ENCODE measurements at places on chromosomes 2 and 18.
A peak's percentile ranks its signal among the peaks of the same experiment; 100 is the strongest.

GRCh38 chr18:48077291-48077690 lies 146.8 kb upstream of the SMAD2 start:
- no peak for DNase-seq

GRCh38 chr2:118913803-118914645 lies 28.0 kb upstream of the MARCO start:
- DNase-seq: no peak

- DNase-seq: no peak
Observed at GRCh38 chr2:191836853-191837769, 9.8 kb downstream of the CAVIN2 start.

GRCh38 chr18:35080058-35080457 lies 38.8 kb downstream of the MAPRE2 start:
- no peak for DNase-seq

GRCh38 chr2:100104718-100105677 lies 37.4 kb downstream of the AFF3 start:
- DNase-seq: no peak

DNA sequence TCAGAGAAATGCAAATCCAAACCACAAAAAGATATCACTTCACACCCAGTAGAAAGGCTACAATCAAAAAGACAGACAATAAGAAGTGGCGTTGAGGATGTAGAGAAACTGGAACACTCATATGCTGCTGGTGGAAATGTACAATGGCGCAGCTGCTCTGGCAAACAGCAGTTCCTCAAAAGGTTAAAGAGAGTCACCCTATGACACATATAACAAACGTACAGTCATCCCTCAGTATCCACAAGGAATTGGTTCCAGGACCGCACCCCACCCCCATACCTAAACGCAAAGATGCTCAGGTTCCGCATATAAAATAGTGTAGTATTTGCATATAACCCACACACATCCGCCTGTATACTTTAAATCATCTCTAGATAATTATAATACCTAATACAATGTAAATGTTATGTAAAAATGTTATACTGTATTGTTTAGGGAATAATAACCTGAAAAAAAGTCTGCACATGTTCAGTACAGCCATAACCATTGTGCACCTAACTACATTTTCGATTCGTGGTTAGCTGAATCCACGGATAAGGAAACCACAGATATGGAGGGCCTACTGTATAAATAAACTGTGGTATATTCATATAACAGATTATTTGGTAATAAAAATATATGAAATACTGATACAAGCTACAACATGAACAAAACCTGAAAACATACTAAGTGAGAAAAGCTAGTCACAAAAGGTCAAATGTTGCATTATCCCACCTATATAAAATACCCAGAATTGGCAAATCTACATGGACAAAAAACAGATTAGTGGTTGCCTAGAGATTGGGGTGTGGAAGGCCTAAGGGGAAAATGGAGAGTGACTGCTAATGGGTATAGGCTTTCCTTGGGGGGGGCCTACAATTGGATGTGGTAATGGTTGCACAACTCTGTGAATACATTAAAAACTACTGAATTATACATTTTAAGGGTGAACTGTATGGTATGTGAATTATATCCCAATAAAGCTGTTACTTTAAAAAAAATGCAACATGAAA lies 37.5 kb downstream of the UXS1 start:
- DNase-seq: no peak

- no peak for DNase-seq
Observed at GRCh38 chr18:49723648-49724180, 89.6 kb downstream of the ACAA2 start.

DNA sequence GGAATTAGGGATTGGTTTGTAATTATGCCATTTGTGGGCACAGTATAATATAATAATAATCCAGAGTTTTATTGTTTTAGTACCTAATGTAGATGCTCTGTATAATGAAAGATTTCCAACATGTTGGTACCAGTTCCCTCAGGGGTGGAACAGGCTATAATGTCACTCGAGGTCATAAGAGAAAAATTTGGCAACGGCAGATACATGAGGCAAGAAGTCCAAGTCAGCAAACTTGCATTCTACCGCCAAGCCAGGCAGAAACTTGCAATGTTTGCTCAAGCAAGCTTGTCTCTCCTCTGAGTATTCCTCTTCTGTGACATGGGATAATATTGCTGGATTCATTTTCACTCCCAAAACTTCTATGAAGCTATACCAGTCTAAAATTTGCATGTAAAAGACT lies 520.0 kb upstream of the SALL3 start:
- DNase-seq: peak; percentile 40

DNA sequence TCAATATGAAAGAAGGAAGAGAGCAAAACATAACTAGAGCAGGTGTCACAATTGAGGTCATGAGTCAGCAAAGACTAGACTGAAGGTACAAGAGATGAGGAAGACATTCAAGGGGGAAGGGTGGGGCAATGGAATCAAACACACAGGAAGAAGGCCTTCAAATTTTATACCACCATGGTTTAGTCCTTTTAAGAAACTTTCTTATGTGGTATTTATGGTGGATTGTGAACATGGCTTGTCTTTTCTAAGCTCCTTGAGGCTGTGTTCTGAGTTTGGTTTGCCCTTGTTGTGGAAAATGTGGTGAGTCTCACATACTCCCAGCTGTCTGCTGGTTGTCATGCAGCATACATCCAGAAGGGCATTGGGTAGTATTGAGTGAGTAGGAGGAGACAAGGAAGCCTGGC lies 62.1 kb downstream of the NABP1 start:
- no peak for DNase-seq

DNA sequence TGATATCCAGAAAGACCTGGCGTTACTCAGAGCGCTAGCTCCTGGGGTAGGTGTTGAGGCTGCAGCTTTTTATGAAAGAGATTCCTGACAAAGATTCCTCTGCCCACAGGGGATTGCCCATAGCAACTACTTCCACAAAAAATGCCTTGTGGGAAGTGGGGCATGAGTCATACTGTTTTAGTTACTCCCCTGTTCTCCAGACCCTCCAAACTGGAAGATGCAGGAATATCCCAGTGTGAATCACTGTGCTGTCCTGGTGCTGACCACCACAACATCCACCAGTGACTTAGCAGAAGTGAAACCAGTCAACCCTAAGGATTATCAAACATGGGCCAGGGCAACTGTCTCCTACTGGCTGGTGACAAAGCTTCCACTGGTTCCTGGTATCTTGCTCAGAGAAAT lies 61.8 kb downstream of the CDH2 start:
- no peak for DNase-seq

DNA sequence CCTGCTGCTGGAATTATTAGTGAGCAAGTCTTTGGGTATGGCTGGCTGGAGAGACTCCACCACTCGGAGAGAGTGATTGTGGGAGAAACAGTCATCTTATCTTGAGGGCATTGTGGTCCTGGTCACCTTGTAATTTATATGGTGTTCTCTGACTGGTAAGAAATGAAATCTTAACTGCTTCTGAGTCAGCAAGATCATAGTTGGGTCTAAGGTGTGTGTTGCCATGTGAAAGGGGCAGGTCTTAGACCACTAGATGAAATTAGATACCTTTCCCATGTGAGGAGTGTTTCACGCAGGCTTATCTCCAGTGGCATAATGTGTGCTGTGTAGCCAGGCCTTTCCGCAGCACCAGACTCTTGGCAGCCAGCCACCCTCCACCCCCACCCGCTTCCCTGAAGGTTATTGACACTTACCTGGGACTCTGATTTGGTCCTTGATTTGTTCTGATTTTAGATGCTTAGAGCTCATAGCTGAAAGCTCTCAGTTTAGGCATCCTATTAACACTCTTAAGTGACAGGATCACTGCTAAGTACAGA lies 7.7 kb downstream of the MAPRE3 start:
- peak; percentile 42 for DNase-seq

DNA sequence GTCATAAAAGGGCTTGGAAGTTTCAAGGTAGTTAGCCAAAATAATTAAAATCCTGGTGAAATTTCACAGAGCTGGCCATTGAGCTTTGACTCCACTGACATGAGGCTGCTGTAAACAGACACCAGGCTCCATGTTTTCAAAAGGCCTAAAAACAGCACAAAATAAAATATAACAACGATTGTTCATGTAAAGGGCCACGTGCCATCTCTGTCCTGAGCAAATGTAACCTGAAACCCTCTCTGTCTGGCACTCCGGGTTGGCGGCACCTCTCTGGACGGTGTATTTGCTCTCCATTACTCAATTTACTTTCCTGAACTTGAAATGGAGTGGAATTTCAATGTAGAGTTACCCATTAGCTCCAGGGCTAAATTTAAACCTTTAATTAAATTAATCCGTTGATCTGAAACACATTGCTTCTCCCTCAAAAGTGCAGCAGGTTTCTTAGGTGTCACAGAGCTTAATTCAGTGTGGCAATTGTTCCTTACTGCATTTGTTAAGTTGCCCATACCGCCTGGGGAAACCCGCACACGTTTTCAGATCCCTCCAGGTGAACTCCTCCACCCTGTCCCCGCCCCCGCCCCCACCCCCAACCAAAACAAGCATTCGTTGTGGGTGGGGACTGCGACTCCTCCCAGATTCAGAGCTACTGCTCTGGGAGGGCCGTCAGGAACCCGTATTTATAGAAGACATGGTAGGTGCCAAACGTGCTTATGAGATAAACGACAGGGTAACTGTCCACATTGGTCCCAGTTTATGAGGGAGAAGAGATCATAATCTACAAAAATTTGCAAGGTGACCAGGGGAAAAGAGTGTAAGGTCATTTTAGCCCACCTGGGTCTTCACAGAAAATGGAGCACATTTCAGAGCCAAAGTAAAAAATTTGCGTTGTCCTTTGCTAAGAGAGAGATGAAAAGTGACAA lies 1.2 kb upstream of the CABLES1 start:
- peak; percentile 38 for DNase-seq

DNA sequence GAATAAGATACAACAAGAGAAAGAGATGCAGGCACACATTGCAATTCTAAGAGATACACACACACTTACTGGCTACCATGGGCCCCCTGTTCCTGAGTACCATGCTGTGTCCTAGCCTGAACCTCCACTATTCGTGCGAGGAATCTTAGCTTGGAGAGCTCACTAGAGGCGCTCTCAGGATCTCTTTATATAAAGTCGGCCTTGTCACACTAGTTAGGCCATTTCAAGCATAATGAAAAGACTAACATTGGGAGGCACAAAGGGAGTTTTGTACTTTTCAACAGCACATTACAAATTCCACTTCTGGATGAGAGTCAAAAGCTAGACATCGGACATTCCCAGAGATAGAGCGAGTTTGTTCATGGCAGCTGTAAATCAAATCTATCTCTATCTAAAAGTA lies 365.2 kb downstream of the DSEL start:
- DNase-seq: no peak

DNA sequence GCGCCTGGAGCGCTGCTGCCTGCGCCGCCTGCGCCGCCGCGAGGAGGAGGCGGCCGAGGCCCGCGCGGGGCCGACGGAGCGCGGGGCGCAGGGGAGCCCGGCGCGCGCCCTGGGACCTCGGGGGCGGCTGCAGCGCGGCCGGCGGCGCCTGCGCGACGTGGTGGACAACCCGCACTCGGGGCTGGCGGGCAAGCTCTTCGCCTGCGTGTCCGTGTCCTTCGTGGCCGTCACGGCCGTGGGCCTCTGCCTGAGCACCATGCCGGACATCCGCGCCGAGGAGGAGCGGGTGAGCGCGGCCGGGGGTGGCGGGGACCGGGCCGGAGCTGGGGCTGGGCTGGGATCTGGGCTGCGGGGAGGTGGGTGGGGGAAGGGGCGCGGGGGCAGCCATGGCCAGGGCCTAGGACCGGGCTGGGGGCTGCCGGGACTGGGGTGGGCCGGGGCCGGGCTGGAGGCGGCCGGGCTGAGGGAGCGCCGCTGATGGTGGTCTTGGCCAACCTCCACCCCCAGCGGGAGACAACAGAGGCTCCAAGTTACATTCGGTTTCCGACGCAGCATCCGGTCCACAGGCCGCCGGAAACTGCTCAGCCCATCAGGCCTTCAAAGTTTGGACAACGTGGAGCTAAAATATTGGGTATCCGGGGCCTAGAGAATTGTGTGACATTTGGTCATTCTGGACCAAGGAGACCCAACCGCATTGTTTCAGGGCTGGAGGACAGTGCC lies 66.4 kb downstream of the KCNG2 start:
- no peak for DNase-seq

DNA sequence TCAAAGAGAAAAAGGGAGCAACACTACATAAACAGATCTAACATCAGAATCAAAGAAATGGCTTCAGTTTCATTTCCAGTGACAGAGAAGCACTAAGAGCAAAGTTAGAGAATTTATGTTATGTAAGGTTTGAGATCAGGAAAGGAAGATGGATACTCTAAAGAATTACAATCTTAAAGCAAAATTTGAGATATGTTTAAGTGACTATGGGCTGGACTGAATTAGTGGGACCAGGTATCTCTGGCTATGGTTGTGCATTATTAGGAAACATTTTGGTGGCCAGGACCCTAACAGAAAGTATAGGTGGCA lies 208.2 kb downstream of the CCDC178 start:
- no peak for DNase-seq

GRCh38 chr18:926946-927345 lies 22.3 kb downstream of the ADCYAP1 start:
- DNase-seq: no peak
